ENCODE measurements at places on chromosomes 2 and 18. TPM values are rescaled to one million over a fixed set of nuclear protein-coding genes. Genes with fewer than 3 reads are reported as not detected.
A peak's percentile ranks its signal among the peaks of the same experiment; 100 is the strongest.

The AMER3 gene
- not detected for total RNA-seq

The ASPRV1 gene
- total RNA-seq: 0.98 TPM

- no peaks in the 10 kb centered on the region for H3K4me1 ChIP-seq
- no peak overlapping the region for H3K27ac ChIP-seq
- no peak overlapping the region for H3K4me3 ChIP-seq
- H3K36me3 ChIP-seq: no peaks in the 10 kb centered on the region
These were observed 575.2 kb upstream of the SLC8A1 start for GRCh38 chr2:41027095-41027494.

DNA sequence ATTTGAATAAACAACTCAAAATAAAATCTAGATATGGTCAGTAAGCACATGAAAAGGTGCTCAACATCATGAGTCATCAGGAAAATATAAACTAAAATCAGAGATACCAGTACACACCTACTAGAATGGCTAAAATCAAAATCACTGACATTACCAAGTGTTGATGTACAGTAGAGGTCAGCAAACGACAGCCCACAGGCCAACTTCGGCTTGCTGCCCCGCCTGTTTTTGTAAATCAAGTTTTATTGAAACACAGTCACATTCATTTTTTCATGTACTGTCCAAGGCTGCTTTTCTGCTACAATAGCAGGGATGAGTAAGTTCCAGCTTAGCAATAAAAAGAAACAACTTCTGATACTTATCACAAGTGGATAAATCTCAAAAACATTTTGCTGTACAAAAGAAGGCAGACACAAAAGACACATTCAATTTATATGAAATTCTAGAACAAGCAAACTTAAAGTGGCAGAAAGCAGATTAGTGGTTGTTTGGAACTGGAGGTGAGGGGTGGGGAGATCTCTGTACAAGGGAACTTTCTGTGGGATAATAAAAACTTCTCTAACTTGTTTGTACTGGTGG is 32.1 kb downstream of the TRAK2 start:
- no peaks in the 10 kb centered on the region for H3K27me3 ChIP-seq
- H3K4me3 ChIP-seq: no peak overlapping the region
- H3K36me3 ChIP-seq: peaks cover 28% of the 10 kb centered on the region
- DNase-seq: no peak

The LOXL3 gene
- 0.70 TPM for total RNA-seq

The CTNNA2 gene
- total RNA-seq: not detected

The HTRA2 gene
- 49.2 TPM for total RNA-seq

The CPO gene
- total RNA-seq: not detected

- H3K27ac ChIP-seq: peak overlapping the region; percentile 99
- H3K36me3 ChIP-seq: peaks cover 78% of the 10 kb centered on the region
- H3K4me3 ChIP-seq: no peak overlapping the region
- no peak for DNase-seq
- no peaks in the 10 kb centered on the region for H3K27me3 ChIP-seq
These were observed 65.9 kb downstream of the MBP start for GRCh38 chr18:77066689-77067088.

GRCh38 chr2:240439698-240440151 is 4.3 kb downstream of the GPC1 start:
- no peaks in the 10 kb centered on the region for H3K36me3 ChIP-seq
- no peak overlapping the region for H3K4me3 ChIP-seq
- H3K27me3 ChIP-seq: peaks cover 14% of the 10 kb centered on the region
- H3K4me1 ChIP-seq: peaks cover 3% of the 10 kb centered on the region

The CD8A gene
- total RNA-seq: 4.8 TPM

The RPRM gene
- not detected for total RNA-seq

- H3K4me3 ChIP-seq: no peak overlapping the region
- no peak for DNase-seq
- no peaks in the 10 kb centered on the region for H3K4me1 ChIP-seq
These were observed 3.0 kb upstream of the UGT1A9 start for GRCh38 chr2:233668605-233669260.

DNA sequence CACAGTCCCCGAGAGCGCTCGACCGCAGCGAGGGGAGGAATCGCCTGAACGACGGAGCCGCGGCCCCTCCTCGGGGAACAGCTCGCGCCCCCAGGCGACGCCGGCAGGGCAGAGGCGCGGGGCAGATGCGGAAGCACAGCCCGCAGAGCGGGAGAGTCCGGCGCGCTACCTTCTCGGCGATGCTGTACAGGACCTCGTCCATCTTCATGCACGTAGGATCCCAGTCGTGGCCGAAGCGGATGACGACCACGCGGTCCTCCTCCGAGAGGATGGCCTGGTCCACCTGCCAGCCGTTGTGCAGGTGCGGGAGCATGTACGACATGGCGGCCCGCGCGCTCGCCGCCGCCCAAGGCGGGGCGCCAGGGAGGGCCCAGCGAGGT is 302 bp downstream of the TXNL4A start:
- peaks cover 25% of the 10 kb centered on the region for H3K36me3 ChIP-seq
- DNase-seq: peak; percentile 69
- H3K27ac ChIP-seq: peak overlapping the region; percentile 75

DNA sequence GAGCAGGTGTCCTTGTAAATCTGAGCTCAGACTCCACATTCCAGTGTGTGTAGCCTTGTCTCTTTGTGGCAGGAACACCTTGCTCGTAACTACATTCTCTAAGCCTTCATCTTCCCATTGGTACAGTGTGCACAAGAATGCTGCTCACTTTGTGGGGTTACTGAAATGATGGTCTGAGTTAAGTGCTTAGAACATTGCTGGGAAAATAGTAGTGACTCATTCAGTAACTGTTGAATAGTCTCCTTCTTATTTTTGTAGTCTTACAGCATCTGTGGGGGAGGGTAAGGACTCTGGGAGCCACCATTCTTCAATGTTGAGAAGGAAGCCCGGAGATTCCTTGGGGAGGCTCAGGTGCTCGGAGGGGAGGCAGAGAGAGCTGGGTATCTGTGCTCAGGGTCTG is 236.0 kb upstream of the HDAC4 start:
- H3K27me3 ChIP-seq: no peaks in the 10 kb centered on the region
- no peak overlapping the region for H3K27ac ChIP-seq
- no peak for DNase-seq
- no peak overlapping the region for H3K4me3 ChIP-seq

The GCC2 gene
- 62.8 TPM for total RNA-seq
